ENCODE measurements at places on chromosomes 16 and 17. TPM values are rescaled to one million over a fixed set of nuclear protein-coding genes. Genes with fewer than 3 reads are reported as not detected.

Gene STAC2
- 0.20 TPM for total RNA-seq

Gene KRT39
- total RNA-seq, result not detected

Gene UNKL
- total RNA-seq, result 22.6 TPM

Gene PPL
- total RNA-seq, result not detected

Gene HOXB1
- total RNA-seq, result not detected

Gene OR1A1
- total RNA-seq, result not detected
